ENCODE measurements at places on chromosomes 7 and 10.
A peak's percentile ranks its signal among the peaks of the same experiment; 100 is the strongest.

- DNase-seq, result no peak
Measured at GRCh38 chr7:136324073-136324704, 347.0 kb upstream of the MTPN start.

GRCh38 chr7:108299251-108299973 lies 156.8 kb downstream of the NRCAM start:
- no peak for DNase-seq

DNA sequence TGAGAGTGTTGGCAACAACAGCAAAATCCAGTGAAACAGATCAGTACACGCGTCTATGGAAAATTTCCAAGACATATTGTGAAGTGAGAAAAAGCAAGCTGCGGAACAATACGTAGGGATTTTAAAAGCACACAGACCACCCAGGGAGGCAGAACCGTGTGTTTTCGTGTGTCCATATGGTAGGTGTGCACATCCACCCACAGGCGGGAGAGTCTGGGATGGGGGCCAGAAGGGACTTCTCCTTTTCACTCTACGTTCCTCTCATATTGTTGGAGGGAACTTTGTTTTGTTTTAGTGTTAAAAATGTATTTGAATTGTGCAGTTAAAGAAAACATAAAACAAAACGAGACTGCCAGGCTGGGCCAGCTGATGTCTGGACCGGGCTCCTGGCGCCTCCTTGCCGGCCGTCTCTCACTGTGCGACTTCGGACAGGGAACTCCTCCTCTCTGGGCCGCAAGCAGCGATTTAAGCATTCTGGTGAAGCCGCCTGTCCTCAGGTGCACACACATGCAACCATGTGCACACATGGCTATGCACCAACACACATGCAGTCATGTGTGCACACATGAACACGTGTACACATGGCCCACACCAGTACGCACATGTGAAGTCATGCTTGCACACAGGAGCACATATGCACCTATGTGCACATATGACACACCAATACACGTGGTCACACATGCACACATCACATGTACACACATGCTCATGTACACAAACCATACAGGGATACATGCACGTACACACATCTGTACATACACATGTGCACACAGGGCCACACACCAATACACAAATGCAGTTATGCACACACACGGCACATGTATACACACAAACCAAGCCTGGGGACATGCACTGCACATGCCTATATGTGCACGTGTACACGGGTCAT lies 141.1 kb downstream of the ELFN1 start:
- DNase-seq, result no peak

- no peak for DNase-seq
Measured at GRCh38 chr7:111082351-111082750, 8.6 kb upstream of the LRRN3 start.

- no peak for DNase-seq
Measured at GRCh38 chr7:48285373-48285772, 114.1 kb downstream of the ABCA13 start.

DNA sequence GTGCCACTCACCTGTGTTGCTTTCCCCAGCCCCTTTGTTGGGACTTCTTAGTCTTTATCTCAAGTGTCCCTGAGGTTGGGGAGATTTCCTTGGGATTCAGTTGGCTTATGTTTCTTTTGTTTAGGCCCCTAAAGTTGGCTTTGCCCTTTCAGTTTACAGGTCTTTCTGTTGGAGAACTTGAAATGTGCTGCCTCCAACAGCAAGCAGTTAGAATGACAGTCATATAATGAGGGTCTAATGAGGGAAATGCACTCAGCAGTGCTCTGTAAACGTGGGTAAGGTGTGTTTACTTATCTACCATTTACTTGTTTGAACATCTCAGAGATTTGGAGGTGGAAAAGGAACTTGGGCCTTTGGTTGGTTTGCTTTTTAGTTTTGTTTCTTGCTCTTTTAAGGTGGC lies 191.4 kb upstream of the STK17A start:
- DNase-seq, result no peak

DNA sequence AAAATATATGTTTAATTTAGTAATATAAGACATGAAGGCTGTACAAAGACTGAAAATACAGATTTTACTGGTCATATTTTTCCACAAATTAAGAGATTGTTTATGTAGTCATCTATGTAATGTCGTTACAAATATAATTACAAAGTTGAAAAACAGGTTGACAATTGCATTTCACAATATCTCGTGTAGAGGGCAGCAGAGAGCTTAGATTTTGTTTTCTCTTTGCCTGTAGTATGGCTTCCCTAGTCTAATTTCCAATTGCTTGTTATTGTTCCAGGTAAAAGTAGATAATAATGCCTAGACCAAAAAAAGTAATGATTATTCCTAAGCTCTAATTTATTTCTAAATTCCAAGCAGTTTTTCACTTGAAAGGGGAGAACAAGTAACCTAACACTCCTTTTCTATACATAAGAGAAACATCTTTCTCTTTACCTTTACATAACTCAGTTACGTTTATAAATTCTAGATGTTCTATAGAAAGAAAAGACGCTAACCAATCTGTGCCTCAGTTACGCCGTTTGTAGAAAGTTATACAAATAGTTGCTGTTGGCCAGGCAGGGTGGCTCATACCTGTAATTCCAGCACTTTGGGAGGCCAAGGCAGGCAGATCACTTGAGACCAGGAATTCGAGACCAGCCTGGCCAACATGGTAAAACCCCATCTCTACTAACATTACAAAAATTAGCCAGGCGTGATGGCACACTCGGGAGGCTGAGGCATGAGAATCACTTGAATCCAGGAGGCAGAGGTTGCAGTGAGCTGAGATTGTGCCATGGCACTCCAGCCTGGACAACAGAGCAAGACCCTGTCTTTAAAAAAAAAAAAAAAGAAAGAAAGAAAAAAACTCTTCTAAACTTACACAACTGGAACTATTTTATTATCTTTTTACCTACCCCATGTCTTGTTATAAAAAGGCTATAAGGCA lies 30.0 kb downstream of the NET1 start:
- DNase-seq, result no peak

DNA sequence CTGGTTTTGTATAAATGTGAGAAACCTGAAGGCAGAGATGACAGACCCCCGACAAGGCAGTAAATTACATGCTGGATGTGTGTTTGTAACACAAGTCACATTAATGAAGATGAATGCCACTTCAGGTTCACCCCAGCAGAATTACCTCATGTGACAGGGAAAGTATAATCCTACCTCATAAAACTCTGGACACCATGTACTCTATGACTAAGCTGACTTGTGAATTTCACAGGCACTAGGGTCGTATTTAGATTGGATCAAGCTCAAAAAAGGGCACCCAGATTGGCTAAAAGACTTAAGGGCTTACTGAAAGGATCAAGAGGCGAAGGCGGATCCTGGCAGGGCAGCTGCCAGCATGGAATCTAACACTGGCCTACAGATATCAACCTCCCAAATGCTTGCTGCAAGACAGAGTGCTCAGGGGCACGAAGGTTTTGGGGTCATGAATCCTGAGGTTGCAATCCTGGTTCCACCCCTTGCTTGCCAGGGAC lies 161.4 kb downstream of the PIP4K2A start:
- no peak for DNase-seq

GRCh38 chr10:45442251-45442650 lies 68.2 kb downstream of the ALOX5 start:
- no peak for DNase-seq

- no peak for DNase-seq
Measured at GRCh38 chr10:132850246-132850645, 64.3 kb upstream of the NKX6-2 start.

- no peak for DNase-seq
Measured at GRCh38 chr10:116836902-116837523, 12.3 kb upstream of the ENO4 start.

DNA sequence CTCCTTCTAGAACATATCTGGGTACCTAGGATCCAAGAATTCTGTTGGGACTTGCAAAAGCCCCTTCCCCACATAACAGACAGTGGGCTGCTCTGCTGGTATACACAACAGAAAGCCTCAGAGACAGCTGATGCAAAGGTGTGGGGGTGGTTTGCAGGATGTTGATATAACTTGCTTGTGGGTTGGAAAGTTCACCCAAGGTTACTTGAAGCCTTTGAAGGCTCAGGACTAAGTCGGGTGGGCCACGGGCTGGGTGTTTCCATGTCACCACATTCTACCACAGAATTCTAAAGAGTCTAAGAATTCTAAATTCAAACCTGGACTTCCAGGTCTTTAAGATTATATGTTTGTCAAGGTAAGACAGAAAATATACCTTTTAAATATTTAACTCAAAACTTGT lies 7.4 kb upstream of the NRCAM start:
- no peak for DNase-seq

GRCh38 chr7:36127075-36127740 lies 25.8 kb upstream of the EEPD1 start:
- peak; percentile 50 for DNase-seq

DNA sequence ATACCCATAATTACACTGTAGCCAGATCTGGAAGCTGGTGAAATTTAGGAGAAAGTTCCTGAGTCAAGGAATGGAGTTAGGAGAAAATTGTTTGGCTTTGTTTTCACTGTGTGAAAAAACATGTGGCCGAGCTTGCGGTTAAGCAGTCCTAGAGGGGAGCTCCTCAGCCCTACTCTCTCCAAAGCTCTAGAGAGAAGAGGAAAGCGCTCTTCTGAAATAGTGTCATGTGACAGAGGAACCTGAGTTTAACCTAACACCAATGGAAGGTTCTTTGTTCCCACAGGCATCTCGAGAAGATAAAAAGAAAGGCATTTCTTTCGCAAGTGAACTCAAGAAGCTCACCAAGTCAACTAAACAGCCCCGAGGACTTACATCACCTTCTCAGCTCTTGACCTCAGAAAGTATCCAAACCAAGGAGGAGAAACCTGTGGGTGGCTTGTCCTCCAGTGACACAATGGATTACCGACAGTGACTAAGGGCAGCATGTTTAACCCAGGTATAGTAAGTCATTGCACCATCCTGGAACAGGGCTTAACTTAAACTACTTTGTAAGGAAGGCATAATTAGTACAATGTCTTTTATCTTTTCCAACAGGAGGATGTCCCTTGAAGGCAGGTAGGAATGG lies 38.0 kb downstream of the NOC3L start:
- no peak for DNase-seq

DNA sequence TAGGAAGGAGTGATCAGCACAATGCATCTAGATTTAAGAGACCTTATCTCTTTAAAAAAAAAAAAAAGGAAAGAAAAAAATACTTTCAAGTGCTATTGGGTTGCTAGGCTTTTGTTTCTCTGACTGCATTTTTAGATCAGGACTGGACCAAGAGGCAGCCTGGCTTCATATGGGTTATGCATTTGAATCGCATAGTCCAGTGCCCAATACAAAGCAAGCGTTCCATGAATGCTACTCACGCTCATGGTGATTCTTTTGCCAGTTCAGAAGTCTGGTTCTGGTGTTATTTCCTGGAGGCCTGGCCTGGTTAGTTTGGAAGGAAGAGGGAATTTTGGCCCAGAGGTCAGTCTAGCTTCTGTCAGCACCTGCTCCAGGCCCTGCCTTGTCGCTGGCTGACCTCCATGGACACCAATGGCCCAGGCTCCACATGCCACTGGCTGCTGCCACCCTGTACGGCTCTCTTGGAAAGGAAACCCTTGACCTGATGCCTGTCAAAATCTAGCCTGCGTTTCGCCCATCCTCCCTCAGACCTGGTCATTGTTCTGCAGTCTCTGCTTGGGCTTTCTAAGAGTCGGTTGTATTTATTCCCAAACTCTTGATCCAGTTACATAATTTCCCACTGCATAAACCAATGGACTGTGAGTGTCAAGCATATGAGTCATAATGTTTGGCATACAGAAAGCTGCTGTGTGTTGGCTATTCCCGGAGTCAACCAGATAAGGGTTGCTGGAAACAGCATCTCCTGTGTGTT lies 74.3 kb upstream of the MKX start:
- no peak for DNase-seq

DNA sequence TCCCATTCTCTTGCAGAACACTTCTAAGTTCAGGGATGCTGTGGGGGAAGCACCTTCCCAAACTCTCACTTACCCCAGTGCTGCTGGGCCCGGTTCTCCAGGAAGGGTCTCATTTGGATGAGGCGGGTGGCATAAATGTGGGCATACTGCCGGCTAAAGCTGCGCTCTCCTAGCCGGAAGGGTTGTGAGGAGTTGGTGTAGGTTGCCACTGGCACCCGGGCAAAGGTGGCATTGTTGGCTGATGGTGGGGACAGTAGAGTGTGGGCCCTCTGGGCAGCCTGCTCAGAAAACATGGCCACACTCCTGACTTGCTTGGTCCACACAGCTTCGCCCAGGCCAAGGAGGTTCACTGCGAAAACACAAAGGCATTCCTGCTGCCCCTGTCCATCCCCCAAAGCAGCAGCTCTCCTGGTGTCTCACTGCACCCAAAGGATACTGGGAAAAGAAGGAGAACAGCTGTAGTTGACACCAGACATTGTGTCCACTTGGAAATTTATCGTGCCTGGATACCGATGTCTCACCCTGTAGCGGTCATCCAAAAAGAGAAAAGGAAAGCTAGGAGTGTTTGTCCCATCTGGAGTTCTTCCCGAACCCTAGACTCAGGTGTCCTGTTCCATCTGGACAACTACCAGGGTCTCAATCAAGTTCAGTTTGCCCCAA lies 1.5 kb downstream of the POLD2 start:
- DNase-seq, result no peak

- no peak for DNase-seq
Measured at GRCh38 chr7:74345970-74346369, 56.8 kb downstream of the CLIP2 start.

DNA sequence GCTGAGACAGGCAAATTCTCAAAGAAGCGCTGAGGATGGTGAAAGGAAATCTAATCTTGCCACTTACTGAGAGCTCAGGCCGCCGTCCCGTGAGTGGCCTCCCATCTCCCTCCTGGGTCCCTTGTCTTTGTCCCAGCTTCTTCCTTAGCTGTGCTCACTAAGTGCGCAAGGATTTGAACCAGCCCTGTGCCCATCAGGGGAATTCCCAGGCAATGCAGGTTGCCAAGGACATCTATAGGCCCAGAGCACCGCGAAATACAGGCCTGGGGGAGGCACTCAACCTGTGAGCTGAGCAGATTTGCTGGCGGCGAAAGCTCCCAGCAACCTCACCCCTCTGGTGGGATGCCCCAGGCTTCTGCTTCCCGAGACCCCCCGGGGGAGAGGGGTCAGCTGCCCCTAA lies 64.8 kb downstream of the OAT start:
- DNase-seq, result no peak

- no peak for DNase-seq
Measured at GRCh38 chr7:91491868-91492267, 227.6 kb downstream of the FZD1 start.

- DNase-seq, result no peak
Measured at GRCh38 chr7:25638590-25639244, 410.4 kb upstream of the NPVF start.

- no peak for DNase-seq
Measured at GRCh38 chr10:113293167-113293566, 259.7 kb upstream of the HABP2 start.

DNA sequence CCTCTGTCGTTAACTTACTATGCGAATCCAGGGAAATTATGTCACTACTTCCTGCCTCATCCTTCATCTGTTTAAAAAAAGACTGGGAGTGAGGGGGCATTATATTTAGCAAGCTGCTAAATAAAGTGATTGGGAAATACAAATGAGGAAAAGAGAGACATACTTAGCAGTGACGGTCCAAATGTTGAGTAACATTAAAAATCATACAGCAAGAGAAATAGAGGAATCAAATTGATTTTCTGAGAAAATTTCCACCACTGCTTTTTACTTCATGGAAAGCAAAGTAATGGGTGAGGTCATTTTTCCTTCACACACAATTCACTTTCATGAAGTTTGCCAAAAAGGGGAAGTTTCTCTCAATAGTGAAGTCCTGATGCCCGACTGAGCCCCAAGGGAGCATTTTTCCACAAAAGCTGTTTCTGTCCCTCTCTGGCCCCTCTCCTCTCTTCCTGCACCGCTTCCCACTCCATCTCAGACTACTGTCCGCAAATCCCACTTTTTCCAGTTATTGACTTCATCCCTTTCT lies 61.9 kb upstream of the ADO start:
- DNase-seq, result no peak

All from posterior cingulate gyrus (tissue), 11 donors.